ENCODE measurements at places on chromosomes 2 and 18.

DNA sequence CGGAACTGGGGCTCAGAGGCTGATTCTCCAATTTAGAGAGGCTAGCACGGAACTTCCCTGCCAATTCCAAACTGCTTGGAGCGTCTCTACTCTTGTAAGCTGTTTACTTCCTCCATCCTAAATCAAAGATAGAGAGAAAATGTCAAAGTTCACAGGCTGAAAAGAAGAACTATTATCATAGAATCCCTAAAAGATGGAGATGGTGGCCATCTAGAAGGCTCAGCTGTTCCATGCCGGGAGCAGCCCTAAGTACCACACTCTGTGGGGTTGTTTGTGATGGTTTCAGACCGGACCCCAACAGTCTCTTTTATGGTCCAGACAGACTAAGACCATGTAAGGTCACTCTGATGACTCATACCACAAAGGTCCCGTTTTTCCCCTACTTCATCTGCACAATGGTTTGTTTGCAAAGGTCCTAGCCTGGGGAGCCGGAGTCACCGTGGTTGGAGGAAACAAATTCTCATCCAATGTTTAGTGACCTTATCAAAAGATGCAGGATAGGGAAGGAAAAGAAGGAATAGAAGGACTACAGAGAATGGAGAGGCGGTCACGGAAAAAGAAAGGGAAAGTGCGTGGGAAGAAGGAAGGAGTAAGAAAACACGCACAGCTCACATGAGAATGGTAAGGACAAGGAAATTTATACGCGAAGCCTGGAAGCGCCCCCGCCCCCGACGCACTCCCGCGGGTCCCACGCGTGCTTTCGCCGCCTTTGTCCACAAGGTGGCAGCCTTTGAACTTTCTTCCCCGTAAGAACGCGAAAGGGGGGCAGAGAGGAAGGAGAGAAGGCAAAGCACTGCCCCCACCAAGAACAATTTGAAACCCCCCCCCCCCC is 453 bp upstream of the ANTXR1 start:
- DNase-seq, result no peak

DNA sequence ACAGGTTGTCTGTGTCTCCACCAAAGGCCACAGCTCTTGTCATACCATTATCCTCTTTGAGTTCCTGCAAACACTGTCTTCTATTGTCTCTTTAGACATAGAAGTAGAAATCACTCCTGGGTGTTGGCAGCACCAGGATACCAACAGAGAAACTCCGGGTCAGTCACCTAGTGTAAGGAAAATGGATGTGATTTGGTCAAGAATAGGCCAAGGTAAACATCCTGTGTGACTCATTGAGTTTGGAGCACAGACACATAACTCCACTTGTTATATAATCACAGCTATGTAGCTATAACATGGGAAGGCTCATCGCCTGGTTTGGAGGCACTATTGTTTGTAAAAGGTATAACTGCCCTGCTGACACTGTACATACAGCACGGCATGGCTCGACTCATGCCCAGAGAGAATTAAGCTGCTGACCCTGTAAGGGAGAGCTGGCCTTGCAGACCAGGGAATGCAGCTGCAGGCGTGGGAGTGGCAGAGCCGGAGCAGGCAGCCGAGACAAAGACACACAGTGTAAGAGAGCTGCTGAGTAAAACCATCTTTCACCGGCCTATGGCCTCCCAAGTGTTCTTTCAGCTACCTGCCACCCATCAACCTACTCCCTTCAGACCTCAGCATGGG is 3.4 kb upstream of the TXNL1 start:
- DNase-seq, result no peak

DNA sequence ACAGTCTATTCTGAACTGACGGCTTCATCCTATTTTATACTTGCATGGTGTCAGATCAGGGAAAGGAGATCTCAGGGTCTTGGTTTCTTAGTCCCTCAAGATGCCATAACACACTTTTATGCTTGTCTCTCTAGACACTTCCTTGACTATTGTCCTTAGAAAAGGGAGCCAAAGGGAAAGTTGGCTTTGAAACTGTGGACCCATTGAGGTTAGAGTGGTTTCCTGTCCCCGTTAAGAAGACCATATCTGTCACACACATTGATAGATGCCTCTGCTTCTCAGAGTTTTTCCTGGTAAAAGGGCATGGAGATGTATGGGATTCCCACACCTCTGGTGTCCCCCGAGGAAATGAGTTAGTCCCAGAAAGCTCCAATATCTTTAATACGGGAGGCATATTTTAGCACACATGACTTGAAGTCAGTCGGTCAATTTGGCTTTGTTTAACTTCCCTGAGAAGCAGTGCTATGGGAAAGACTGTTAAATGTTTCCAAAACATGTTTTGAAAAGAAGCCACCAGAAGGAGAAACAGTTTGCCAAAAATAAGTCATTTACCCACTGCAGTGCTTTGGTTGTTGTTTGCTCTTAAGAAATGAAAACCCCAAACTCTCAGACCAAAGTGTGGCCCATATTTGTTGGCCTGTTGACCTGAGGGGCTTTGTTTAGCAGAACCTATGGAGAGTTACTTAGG is 133.4 kb upstream of the CXCR4 start:
- DNase-seq, result no peak

DNA sequence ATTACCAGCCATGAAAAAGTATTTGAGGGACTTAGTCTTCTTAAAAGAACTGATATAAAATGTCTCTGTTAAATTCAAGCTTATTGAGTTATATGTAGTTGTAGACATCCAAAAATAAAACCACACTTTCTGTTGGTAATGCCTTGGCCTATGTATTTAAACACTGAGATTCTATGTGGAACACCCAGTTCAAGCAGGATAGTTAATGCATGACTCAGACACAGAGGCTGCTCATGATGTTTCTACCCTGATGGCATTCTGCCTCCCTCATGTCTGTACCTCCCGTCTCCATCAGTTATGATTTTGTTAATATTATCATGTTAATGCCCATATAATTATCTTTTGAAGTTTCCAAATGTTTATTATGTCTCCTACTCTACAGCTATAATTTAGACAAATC is 164.5 kb downstream of the XIRP2 start:
- no peak for DNase-seq

DNA sequence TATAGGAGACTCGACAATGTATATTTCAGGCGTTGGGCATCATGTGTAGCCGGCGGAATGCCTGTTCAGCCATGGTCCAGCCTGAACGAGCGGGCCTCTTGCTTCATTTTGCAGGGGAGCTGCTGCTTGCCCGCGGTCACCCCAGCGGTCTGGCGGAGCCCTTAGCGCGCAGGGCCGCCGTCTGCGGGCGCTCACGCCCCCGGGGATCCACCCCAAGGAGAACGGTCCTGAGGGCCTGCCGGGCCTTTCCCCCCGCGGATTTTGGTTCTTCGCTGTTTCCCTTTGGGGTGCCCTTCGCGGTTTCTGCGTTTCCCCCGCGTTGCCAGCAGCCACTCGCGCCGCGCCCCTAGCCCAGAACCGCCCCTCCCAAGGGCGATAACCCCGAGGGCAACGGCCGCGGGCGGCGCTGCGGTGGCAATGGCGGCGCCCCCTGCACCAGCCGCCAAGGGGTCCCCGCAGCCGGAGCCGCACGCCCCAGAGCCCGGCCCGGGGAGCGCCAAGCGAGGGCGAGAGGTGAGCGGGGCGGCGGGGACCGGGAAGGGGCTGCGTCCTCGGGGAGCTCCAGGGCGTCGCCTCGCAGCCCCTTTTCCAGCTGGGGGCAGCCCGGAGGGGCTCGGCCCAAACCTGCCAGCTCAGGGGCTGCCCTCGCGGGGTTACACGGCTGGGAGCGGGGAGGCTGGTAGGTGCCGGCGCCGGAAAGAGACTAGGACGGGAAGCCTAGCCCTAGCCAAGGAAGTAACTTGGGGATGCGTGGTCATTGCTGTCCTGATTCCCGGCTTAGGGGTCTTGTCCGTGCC is at the start of gene MFSD2B:
TSS of gene MFSD2B (plus strand) at position 406 of the 797 bp plus-strand sequence. CDS start at position 418, 12 bp downstream.
- no peak for DNase-seq

- DNase-seq, result no peak
Measured at GRCh38 chr2:157327200-157327599, 1.6 kb upstream of the ERMN start.

- no peak for DNase-seq
Measured at GRCh38 chr2:168538534-168538933, 82.5 kb downstream of the CERS6 start.

DNA sequence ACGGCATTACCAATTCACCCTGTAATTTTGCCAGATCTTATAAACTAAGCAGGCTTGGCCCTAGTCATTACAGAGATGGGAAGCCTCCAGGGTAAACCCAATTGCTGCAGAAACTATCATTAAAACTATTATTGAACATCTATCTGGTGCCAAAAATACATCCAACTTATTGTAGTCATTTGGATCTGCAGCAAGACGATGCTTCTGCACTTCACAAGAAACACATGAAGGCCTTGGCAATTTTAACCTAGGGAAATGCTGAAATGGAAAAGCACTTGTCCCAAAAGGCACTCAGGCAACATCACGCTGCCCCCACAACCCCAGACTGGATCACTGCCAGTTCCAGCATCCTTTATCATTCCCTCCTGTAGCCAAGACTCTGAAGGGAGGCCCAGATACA is 85.3 kb upstream of the ACVR2A start:
- DNase-seq, result no peak
